ENCODE measurements at places on chromosomes 2 and 18. TPM values are rescaled to one million over a fixed set of nuclear protein-coding genes. Genes with fewer than 3 reads are reported as not detected.

GRCh38 chr2:1835581-1836201 is 91.4 kb upstream of the PXDN start:
- no peaks in the 10 kb centered on the region for H3K36me3 ChIP-seq
- H3K27me3 ChIP-seq, result peaks cover 27% of the 10 kb centered on the region

- H3K27ac ChIP-seq, result no peak overlapping the region
- no peaks in the 10 kb centered on the region for H3K27me3 ChIP-seq
- peak; percentile 50 for ATAC-seq
- H3K4me3 ChIP-seq, result no peak overlapping the region
- no peaks in the 10 kb centered on the region for H3K36me3 ChIP-seq
Observed at GRCh38 chr2:45932278-45932975, 281.0 kb downstream of the PRKCE start.

Gene IL36G
- total RNA-seq, result not detected

DNA sequence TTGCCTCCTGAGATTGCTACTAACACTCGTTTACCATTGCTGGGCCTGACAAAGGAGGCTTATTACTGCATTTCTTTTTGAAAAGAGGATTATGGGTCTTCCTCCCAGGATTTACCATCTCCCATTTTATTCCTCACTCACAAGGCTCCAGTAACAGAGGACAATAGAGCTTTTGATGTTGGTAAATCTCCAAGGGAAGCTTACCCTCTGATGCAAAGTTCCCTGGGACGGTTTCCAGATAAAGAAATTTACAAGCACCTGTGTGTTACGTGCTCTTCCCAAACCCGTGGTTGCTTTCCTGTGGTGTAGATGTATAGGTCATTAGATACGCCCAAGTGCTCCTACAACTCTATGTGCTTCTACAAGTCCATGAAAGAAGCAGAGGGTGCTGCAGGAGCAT is 17.1 kb downstream of the VSNL1 start:
- no peak overlapping the region for H3K4me3 ChIP-seq
- H3K36me3 ChIP-seq, result no peaks in the 10 kb centered on the region
- no peak for ATAC-seq
- H3K27me3 ChIP-seq, result peaks cover 4% of the 10 kb centered on the region

Gene HOXD1
- not detected for total RNA-seq

Gene MOGAT1
- total RNA-seq, result not detected

- peak overlapping the region; percentile 40 for H3K27ac ChIP-seq
- H3K27me3 ChIP-seq, result no peaks in the 10 kb centered on the region
- peaks cover 16% of the 10 kb centered on the region for H3K36me3 ChIP-seq
- peaks cover 20% of the 10 kb centered on the region for H3K4me1 ChIP-seq
Observed at GRCh38 chr2:231617059-231617926, 24.6 kb downstream of the TEX44 start.

DNA sequence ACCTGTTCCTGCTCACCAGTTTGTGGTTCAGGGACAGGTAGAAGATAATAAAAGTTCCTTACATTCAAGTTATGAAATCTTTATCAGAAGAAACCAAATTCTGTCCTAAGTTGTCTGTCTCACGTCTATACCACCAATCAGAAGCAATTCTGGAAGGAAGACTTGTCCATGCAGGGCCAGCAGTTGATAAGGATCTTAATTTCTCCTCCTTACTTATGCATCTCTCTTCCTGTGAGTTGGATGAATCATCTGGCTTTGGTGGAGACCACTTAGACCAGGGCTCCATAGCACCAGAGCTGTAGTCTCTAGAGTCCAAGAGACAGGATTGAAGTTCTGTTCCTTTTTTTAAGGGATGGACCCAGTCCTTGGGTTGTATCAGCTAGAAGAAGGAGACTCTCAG is 106.5 kb downstream of the APOB start:
- no peak overlapping the region for H3K4me3 ChIP-seq
- H3K27me3 ChIP-seq, result peaks cover 29% of the 10 kb centered on the region
- H3K4me1 ChIP-seq, result no peaks in the 10 kb centered on the region

Gene KCNF1
- not detected for total RNA-seq

Gene TNP1
- not detected for total RNA-seq

GRCh38 chr2:227378371-227378782 is 729 bp downstream of the TM4SF20 start:
- no peak for ATAC-seq
- no peaks in the 10 kb centered on the region for H3K36me3 ChIP-seq
- no peaks in the 10 kb centered on the region for H3K27me3 ChIP-seq
- no peak overlapping the region for H3K27ac ChIP-seq
- H3K4me3 ChIP-seq, result no peak overlapping the region

DNA sequence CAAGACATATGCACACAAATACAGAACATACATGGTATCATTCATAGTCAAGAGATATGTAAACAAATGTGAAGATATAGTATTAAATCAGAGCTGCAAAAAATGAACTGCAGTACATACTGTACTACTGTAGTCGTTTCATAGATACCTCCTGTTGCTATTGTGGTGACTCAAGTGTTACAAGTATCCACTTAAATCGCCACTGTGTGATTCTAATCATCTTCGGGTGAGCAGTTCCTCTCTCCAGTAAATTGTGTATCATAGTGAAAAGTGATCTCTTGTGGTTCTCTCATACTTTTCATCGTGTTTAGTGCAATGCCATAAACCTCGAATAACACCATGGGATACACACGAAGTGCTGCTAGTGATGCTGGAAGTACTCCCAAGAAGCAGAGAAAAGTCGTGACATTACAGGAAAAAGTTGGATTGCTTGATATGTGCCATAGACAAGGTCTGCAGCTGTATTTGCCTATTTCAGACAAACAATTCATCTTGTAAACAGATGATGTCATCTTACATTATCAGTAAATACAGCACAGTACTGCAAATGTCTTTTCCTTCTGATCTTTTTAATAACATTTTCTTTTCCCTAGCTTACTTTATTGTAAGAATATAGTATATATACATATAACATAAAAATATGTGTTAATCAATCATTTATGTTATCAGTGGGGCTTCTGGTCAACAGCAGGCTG is 222.2 kb downstream of the BCL11A start:
- no peaks in the 10 kb centered on the region for H3K4me1 ChIP-seq
- H3K27ac ChIP-seq, result no peak overlapping the region
- no peak overlapping the region for H3K4me3 ChIP-seq

DNA sequence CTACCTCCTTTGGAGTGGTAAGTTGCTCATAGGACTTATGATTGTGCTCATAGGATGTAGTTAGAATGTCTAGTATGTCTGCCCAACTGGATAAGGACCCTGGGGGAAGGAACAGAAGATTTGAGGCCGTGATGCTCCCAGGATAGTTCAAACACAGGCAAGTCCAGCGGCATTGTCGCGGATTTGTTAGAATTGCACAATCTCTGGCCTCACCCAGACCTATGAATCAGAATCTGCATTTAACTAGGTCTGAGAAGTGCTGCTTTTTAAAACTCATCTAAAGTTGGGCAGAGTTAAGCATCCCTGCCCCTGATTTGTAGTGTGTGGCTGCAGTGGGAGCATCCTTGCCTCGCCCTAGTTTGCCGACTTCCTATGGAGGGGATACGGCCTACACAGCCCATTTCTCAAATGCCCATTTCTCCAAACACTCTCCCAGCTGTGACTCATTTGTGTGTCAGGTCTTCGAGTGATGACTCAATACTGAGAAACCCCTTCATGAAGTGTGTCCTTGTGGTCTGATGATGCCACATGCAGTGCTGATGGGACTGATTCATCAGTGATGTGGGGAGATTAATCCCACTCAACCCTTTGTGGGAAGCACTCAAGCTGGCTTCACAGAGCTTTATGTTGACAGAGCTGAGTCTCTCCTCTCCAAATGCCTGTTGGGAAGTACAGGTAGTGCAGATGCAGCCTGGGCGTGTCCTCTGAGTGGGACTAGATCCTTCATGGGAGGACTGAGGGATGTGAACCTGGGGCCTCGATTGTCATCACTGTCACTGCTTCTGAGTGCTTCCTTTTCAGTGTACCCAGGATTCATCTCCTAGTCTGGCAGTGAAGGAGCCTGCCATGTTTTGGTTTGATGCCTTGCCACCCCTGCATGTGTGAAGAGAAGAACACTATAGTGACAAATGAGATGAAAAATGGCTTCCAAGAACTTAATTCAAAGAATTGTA is 18.7 kb downstream of the SMIM21 start:
- no peak overlapping the region for H3K4me3 ChIP-seq
- no peaks in the 10 kb centered on the region for H3K36me3 ChIP-seq
- H3K4me1 ChIP-seq, result no peaks in the 10 kb centered on the region
- H3K27ac ChIP-seq, result peak overlapping the region; percentile 12
- ATAC-seq, result peak; percentile 96

DNA sequence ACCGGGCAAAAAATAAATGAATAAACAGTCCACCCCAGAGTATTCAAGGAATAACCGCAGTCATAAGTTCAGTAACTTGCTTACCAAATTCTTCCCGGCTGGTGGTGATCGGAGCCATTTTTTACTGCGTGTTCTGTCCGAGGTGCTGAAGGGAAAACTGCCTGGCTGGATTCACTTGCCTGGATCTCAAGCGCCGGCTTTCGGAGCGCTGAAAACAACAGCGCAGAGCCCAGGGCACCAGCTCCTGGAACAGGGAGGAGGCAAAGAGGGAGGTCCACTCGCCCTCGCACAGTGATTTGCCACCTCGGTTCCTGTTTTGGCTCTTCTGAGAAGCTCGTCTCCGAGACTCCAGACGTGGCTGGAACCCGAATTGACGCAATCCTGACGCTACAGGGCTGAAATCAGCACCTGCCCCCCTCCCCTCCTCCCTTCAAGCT is at the start of gene SYT4:
Gene SYT4 (minus strand): TSS at position 327 of the 437 bp plus-strand sequence. CDS start 209 bp downstream, at position 118.
- no peaks in the 10 kb centered on the region for H3K36me3 ChIP-seq
- H3K27me3 ChIP-seq, result peaks cover 13% of the 10 kb centered on the region
- H3K27ac ChIP-seq, result no peak within 1 kb of the TSS
- H3K4me1 ChIP-seq, result no peaks in the 10 kb centered on the region

Gene ADAM23
- 2.2 TPM for total RNA-seq

GRCh38 chr2:25700221-25700660 is 26.9 kb upstream of the DTNB start:
- H3K27ac ChIP-seq, result no peak overlapping the region
- no peak overlapping the region for H3K4me3 ChIP-seq
- peak; percentile 52 for ATAC-seq
- no peaks in the 10 kb centered on the region for H3K4me1 ChIP-seq
- no peaks in the 10 kb centered on the region for H3K36me3 ChIP-seq

Gene VWA3B
- total RNA-seq, result not detected

DNA sequence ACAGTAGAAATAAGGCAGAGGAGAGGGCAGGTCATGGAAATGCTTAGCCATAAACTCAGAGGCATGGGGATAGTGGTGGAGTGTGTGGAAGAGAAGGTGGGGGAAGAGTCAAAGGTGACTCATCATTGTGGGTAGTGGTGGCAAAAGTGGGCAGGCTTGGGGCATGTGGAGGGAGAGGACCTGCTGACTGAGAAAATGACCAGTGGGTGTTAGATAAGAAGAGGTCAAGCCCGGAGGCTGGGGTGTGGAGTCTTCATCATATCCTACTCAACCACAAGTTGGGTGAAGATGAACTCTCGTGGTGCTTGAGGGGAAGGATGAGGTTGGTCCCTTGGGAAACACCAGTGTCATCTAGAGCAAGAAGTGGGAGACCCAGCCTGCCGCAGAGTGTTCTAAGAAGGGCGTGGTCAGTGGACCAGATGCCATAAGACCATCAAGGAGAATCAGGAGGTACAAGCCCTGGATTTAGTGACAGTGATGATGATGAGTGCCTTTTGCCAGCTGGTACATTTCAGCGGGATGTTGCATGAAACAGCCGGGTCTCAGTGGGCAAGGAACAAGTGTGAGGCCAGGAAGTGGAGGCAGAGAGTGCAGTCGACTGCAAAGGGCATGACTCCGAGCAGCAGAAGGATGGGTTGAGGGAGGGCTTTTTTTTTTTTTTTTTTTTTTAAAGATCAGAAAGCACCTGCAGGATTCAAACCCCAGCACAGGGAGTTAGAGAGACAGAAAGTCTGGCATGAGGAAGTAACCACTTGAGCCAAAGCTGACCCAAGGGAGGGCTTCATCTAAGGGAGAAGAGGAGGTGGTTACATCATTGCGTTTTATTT is 122.6 kb upstream of the SPRED2 start:
- ATAC-seq, result peak; percentile 85
- H3K27ac ChIP-seq, result peak overlapping the region; percentile 31
- no peaks in the 10 kb centered on the region for H3K36me3 ChIP-seq
- peak overlapping the region; percentile 1 for H3K4me3 ChIP-seq

DNA sequence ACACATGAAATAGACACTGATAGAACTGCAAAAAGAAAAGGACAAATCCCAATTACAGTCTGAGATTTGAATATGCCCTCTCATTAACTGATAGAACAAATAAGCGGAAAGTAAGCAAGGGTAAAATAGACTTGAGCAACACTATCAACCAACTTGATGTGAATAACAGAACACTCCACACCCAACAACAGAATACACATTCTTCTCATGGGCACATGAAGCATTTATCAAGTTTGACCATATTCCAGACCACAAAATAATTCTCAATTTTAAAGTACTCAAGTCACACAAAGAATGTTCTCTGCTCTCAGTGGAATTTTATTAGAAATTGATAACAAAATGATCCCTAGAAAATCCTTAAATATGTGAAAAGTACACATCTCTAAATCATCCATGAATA is 19.0 kb downstream of the ETAA1 start:
- no peaks in the 10 kb centered on the region for H3K27me3 ChIP-seq
- H3K27ac ChIP-seq, result no peak overlapping the region
- peaks cover 6% of the 10 kb centered on the region for H3K36me3 ChIP-seq
- ATAC-seq, result no peak
- no peak overlapping the region for H3K4me3 ChIP-seq

- peaks cover 28% of the 10 kb centered on the region for H3K27me3 ChIP-seq
- no peak for ATAC-seq
- no peak overlapping the region for H3K27ac ChIP-seq
- H3K4me1 ChIP-seq, result no peaks in the 10 kb centered on the region
- no peaks in the 10 kb centered on the region for H3K36me3 ChIP-seq
- no peak overlapping the region for H3K4me3 ChIP-seq
Observed at GRCh38 chr2:158746488-158746887, 48.6 kb upstream of the DAPL1 start.

- H3K27ac ChIP-seq, result no peak overlapping the region
- peaks cover 9% of the 10 kb centered on the region for H3K4me1 ChIP-seq
- H3K4me3 ChIP-seq, result no peak overlapping the region
Observed at GRCh38 chr2:206983161-206983859, 44.0 kb downstream of the CPO start.

DNA sequence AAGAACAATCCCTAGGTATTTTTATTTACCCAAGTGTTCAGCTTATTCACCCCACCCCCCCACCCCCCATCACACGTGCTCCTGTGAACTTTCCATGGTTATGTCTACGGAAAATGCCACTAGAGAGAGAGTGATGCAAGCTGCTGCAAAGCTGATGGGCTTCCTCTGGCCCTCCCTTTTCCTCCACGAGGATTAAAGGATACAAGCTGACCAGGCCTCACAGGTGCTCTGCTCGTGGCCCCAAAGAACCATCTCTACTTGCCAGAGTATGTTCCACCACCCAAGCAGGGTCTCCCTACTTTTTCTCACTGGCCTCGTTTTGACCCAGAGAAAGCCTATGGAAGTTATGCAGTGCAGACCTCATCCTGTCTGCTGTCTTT is 342.6 kb downstream of the CELF4 start:
- no peaks in the 10 kb centered on the region for H3K27me3 ChIP-seq
- no peak for ATAC-seq
- no peak overlapping the region for H3K27ac ChIP-seq
- H3K4me3 ChIP-seq, result no peak overlapping the region
- no peaks in the 10 kb centered on the region for H3K4me1 ChIP-seq
- peaks cover 5% of the 10 kb centered on the region for H3K36me3 ChIP-seq

Gene HOXD9
- total RNA-seq, result not detected

All from activated T-helper 17 cell treated with anti-CD3 and anti-CD28 coated beads, Interleukin-2, amount 50 U/mL, for 72 hours (primary cell).